T-helper 17 cell (primary cell): ENCODE measurements at places on chromosomes 16 and 17. TPM values are rescaled to one million over a fixed set of nuclear protein-coding genes. Genes with fewer than 3 reads are reported as not detected.

The FAM83G gene
- 7.8 TPM for total RNA-seq

The KRT28 gene
- total RNA-seq = not detected

The CES4A gene
- total RNA-seq = 17.8 TPM

The NPIPB9 gene
- total RNA-seq = 1.4 TPM

The EXOC3L1 gene
- total RNA-seq = not detected

The ZG16 gene
- total RNA-seq = not detected

The CD300LB gene
- total RNA-seq = 0.34 TPM

The UTS2R gene
- total RNA-seq = not detected

The TRPV2 gene
- 91.1 TPM for total RNA-seq

The WDR90 gene
- 15.3 TPM for total RNA-seq

The VMO1 gene
- not detected for total RNA-seq

The KRT13 gene
- total RNA-seq = not detected
